Hematopoietic multipotent progenitor cell treated with erythropoietin and hydrocortisone succinate and interleukin-3 and kit ligand, for 8 days (in vitro differentiated cells): ENCODE measurements at places on chromosomes 2 and 18.

GRCh38 chr18:76462326-76462694, 32.7 kb downstream of the ZNF516 start:
- no peak for DNase-seq

GRCh38 chr2:190978389-190979053, 35.5 kb downstream of the STAT1 start:
- no peak for DNase-seq

DNA sequence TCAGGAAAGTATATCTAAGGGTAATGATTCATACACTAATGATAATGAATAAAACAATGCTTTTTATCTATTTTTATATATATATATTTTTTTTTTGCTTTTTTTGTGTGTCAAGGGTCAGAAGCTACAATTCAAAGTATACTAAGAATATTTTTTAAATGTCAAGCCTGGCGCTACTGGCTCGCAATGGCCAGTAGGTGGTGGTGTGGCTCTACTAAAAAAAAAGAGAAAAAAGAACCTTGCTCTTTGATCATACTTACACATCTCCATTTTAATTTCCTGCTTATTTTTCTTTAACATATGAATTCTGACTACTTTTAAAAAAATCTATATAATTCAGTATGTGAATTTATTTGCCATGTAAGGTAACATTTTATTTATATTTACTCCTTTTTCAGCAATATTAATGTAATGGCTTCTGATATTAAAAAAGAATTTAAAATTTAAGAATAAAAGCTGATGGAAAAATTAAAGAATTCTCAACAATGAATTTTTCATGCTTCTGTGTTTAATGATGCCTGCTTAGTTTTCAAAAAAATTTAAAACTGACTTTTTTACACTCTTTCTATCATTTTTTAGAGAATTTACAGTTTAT, 232.9 kb downstream of the GULP1 start:
- peak; percentile 78 for DNase-seq

DNA sequence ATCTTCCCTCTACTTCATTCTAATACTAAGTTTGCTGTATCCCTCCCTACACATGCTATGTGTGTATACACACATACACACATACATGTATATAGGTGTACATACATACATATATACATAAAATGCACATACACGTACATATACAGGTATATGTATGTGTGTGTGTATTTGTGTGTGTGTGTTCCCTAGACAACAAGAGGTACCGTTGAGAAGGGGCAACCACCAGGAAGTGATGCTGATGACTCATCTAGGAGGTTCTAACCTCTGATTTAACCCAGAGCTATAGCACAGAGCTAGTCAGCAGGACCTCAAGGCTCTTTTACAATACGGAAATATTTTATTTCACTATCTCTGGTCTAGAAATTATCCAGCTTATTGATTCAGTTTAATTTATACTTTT, 139.2 kb downstream of the LAMA3 start:
- peak; percentile 19 for DNase-seq

DNA sequence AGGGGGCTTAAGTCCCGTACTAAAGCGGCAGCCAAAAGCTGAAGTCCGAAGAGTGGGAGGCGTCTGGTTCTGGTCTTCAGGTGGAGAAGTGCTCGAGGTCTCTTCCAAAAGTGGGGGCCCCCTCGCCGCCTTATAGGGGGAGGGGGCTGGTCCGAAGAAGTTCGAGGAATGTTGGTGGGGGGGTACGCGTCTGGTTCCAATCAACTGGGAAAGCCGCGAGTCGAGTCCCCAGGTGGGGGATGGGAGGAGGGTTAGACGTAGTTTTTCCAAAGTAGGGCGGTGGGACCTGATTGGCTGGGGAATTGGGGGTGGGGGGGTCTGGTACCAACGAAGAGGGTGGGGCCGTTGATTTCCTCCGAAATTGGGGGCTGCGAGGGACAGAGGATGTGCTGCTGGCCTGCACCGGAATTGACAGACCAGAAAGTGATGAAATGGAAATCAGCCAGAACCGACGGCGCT, 594 bp downstream of the ITM2C start:
- DNase-seq, result no peak

DNA sequence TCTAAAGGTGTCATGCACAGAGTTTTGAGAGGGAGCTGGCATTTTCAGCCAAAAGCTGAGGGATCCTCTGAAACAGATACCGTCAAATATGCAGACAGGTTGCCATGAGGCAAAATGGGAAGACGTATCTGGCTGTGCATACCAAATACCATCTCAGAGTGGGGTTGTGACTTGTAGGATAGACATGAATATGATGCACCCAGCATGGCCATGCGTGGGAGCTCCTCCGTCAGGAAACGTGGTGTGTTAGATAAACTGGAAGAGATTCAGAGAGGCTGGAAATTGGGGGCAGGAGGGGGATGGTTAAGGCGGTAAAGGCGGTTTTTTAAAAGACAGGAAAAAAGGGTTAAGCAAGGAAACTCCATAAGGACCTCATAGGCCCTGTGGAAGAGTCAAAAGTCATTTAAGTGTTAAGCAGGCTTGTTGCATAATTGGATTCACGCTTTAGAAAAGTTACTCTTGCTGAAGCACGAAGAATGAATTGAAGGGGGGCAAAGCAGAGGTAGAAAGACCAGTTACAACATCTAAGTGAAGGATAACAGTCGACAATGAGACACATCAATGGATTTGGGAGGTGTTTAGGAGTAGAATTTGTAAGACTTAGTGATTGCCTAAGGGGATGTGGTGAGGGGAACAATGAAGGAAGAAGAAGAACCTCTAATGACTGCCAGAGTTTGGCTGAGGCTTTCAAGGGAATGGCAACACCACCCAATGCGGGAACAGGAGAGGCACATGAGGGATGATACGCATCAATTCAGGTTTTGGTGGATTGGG, 139.6 kb upstream of the CTAGE1 start:
- no peak for DNase-seq

GRCh38 chr2:164606557-164606956, 14.7 kb downstream of the GRB14 start:
- DNase-seq, result no peak

- no peak for DNase-seq
Measured at GRCh38 chr2:22981785-22982184, 403.2 kb upstream of the KLHL29 start.

DNA sequence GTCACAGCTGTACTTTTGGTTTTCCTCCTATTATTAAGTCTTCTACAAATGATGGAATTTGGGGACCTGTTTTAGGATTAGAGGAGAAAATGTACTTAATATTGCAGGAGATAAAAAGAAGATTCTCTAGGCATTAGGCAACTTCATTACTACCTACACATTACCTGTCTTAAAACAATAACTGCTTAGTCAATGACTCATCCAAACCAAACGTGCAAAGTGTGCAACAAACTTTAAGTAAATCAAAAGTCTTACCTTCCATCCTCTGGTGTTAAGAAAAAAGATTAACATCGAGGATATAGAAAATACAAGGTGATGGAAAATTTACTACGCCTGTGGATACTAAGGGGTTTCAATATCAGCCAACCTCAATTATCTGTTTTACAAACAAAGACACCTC, 285.3 kb upstream of the KYNU start:
- DNase-seq, result no peak

DNA sequence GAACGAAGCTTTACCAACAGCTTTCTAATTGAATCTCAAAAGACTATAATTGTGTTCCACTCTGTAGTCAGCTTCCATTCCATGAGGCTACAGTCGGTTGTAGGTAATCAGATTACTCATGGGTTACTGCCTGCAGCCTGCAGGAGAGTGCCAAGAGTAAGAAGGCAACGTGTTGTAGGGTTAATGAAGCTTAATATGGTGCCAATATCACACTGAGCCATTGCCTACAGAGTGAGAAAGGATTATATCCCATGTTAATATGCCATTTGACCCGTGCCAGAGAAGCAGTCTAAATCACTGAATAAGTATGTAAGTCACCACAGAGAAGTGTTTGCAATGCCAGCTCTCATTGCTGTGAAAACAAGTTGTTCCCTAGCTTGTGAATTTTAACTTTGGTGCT, 734.5 kb upstream of the ACVR2A start:
- DNase-seq, result no peak

- DNase-seq, result no peak
Measured at GRCh38 chr18:58049000-58049688, 5.1 kb downstream of the NEDD4L start.

DNA sequence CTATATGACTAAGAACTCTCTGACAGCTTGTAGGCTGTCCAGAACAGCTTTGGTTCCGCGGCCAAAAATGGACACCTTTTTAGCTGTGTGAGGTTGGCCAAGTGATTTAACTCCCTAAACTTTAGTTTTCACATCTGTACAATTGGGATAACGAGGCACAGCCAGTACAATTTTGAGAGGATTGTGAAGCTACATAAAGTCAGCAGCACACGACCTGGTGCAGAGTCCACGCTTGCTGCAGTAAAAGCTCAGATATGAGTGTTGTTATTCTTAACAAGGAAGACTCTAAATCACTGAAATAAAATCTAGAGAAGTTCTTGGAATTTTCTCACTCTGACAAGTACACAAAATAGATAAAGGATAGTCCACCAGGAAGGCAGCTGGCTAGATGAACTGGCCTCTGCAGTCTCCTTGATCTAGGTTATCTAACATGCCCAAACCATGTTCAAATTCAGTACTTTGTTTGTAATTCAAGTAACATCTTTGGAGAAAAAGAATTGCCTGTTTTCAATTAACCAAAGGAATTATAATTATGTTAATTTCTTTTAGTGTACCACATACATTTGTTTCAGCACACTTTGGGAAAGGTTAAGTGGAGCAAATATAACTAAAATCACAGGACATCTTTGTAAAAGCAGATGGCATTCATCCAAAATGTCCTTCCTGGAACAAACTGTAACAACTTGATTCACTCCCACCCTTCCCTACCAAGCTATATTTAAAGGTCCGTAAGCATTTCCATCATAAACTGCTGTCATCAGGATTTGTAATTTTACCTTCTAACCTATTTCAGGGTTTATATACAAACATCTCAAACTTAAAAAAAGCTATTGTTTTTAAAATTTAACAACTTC, 201.7 kb upstream of the STK17B start:
- no peak for DNase-seq

GRCh38 chr18:71431689-71432088, 1112.5 kb downstream of the CBLN2 start:
- DNase-seq, result no peak

DNA sequence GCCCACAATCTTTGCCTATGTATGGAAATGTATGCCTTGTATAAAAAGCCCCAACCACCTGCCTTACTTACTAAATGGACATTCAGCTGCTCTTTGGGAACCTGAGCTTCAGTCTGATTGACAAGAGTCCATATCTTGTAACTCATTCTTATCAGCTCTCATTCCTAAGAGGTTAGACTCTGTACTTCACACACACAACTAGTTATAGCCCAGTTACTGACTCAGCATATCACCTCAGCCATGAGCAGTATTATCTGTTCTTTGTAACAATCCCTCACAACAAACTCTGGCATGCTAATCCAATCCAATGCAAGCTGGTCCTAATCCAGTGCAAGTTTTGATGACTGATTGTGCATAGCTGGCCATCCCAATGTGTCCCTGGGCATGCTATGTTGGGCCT, 250.6 kb downstream of the RIT2 start:
- DNase-seq, result no peak

DNA sequence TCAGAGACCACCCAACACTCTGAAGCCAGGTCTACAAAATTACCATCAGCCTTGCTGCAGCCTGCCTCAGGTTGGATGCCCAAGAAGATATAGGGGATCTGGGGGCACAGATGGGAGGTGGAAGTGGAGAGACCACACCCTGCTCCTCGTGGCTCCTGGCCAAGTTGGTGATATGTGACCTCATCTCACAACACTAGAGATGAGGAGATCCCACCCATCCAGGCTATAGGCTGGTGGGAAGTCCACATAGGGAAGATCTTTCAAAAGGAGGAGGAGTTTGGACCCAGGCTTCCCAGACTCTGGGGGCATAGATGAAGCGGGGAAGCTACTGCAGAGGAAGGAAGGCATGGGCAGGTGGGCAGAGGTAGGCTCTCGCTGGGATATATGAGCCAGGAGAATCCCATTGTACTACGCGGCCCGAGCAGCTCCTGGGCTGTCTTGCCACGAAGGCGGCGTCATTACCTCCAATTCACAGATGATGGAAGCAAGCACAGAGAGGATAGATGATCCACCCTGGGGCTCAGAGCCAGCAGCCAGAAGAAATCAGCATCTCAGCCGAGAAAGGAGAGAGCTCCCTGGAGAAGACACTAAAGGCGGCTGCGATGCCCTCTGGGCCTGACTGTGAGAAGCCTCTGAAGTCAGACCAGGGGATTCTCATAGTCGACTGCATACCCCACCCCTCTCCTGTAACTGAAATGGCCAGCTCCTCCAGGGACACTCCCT, 96.0 kb downstream of the RHOB start:
- no peak for DNase-seq

DNA sequence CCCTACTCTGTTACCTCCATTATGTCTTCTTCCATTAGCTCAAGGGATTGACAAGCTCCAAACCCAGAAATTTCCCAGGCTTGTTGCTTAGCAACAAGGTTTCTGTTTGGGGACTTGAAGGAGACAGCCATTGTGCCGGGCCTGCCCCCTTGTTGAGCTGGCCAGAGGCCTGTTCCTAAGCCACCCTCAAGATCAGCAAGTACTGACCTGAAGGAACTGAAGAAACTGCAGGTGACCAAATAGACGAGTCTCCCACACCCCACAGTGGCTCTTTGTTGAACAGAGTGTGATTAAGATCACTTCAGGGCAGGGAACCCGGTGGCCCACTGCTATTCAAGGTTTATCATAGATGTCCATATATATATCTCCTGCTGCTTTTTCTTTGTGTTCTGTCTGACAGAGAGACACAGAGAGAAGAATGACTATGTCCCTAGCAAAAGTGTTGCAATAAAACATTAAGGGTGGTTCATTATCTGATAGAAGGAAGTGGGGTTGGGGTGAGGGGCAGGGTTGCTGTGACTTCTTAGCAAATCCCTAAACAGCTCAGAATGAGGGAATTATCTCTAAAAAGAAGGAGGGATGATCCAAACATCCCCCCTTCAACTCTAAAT, 69.2 kb downstream of the RNF144A start:
- peak; percentile 31 for DNase-seq

- no peak for DNase-seq
Measured at GRCh38 chr2:40220177-40220925, 231.5 kb downstream of the SLC8A1 start.

DNA sequence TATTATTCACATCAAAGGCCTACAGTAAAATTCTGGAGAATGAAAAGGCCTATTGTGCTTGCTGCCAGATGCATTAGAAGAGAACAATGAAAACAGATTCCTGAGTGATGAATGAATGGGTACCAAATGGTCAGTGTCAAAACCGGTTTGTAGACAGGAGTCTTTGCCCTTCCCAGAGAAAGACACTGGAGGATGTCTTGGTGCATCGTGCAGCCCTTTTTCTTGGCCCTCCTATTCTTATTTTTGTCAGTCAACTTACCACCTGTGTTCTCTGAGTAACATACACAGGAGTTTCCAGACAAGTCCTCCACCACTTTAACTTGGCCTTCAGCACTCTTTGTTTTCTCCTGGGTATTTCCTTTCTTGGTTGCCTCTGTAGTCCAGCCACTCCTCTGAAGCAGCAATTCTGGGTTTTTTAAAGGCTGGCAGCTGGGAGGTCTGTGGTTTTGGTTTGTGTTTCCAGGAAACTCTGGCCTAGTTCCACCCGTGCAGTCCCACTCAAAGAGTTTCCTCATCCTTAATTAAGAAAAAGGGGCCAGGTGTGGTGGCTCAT, 29.4 kb downstream of the PSTPIP2 start:
- DNase-seq, result peak; percentile 73
